ENCODE measurements at places on chromosomes 6 and 20.
A peak's percentile ranks its signal among the peaks of the same experiment; 100 is the strongest.

- DNase-seq, result no peak
Observed at GRCh38 chr20:8066662-8067061, 47.1 kb upstream of the TMX4 start.

DNA sequence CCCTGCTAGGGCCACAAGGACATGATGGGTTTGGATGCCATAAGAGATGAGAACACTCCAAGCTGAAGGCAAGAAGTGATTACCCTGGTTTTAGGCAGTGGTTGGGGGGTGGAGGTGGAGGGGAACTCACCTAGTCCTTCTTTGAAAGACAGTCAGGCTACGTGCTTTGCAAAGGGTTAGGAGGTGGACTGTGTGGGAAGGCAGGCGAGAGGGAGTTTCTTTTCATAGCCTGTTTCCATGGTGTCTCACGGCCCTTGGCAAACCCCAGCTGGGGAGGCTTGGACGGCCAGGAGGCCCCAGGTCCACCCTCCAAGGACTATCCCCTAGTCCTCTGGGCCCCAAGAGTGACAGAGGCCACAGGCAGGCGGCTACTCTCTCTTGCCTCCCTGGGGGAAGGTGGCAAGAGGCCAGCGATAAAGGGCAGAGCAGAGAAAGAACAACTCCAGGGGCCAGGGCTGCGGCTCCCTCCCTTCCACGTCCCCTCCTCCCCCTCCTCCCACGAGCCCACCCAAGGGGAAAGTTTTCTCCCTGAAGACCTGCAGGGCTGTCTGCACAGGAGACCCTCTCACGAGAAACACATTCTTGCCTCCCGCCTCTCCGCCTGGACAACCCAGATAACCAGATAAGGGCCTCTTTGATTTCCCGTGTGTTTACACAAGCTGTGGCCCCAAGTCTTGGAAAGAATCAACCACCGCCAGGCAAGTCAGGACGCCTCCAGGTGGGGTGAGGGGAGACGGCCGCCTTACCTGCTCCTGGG is 74.4 kb downstream of the NOL4L start:
- peak; percentile 59 for DNase-seq

DNA sequence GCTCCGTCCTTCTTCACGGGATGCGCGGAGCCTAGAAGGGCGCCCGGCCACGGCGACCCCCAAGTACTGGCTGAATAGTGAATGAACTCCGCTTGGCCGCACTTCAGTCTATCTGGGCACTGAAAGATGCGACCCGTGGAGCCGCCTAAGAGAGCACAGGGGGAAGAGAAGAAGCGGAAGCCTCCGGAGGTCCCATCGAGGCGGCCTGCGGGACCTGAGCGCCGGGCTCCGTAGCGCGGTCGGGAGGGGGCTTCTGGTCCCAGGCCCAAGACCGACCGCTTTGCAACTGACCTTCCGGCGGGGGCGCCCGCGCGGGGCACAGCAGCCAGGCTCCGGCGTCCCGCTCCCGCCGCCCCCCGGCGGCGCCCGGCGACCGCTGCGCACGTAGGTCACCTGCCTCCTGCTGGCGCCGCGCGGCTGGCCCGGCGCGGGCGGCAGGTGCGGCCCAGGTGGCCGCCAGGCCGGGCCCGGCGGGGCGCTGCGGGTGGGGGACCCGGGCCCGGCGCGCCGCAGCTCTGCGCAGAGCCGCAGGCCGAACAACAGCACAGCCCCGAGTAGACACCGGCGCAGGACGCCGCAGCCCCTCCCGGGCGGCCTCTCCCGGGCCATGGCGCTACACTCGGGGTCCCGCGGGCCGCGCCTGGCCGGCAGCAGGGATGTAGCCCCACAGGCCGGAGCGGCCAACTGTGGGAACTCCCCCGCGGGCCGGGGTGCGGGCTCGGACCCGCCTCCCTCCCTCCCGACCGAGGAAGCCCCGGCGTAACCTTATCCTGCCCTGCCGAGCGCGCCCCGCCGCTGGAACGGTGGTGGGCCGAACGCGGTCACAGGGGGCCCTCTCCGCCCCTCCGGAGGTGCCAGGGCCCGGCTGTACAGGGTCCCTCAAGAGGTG is at the start of gene METTL24:
Gene METTL24, minus strand, starts transcription at position 686 of the 889 bp plus-strand sequence. Its CDS starts 77 bp downstream, at position 609.
- DNase-seq, result no peak

GRCh38 chr20:57330998-57331397 is 1.4 kb downstream of the SPO11 start:
- no peak for DNase-seq

DNA sequence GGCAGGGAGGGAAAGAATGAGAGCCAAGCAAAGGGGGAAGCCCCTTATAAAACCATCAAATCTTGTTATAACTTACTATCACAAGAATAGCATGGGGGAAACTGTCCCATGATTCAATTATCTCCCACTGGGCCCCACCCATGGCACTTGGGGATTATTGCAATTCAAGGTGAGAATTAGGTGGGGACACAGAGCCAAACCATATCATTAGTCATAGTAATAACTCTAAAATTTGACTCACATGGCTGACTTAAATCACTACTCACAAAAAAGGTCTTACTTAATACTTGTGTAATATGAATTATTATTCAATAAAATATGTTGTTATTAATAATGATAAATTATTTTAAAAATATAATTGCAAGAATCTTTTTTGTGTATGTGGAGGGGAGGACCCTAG is 178.1 kb upstream of the TCF21 start:
- DNase-seq, result no peak
